Left kidney (tissue), 8 donors: ENCODE measurements at places on chromosomes 4 and X. TPM values are rescaled to one million over a fixed set of nuclear protein-coding genes. Genes with fewer than 3 reads are reported as not detected.

The MAGEA9 gene
- not detected for polyA plus RNA-seq

The NKRF gene
- polyA plus RNA-seq = 16.6 TPM

The GYPE gene
- 4.2 TPM for polyA plus RNA-seq

The PABPC1L2B gene
- polyA plus RNA-seq = not detected

The HMGN5 gene
- polyA plus RNA-seq = 52.8 TPM

The DDX60 gene
- 12.8 TPM for polyA plus RNA-seq

The LARP7 gene
- 124 TPM for polyA plus RNA-seq

The PNPLA4 gene
- polyA plus RNA-seq = 25.2 TPM

The ZNF718 gene
- polyA plus RNA-seq = 18.3 TPM

The PHEX gene
- 0.38 TPM for polyA plus RNA-seq

GRCh38 chrX:152913346-152913745, 15.5 kb downstream of the ZNF185 start:
- no peak for DNase-seq

GRCh38 chrX:122087341-122087740, 1039.9 kb downstream of the GLUD2 start:
- DNase-seq = peak; percentile 2

DNA sequence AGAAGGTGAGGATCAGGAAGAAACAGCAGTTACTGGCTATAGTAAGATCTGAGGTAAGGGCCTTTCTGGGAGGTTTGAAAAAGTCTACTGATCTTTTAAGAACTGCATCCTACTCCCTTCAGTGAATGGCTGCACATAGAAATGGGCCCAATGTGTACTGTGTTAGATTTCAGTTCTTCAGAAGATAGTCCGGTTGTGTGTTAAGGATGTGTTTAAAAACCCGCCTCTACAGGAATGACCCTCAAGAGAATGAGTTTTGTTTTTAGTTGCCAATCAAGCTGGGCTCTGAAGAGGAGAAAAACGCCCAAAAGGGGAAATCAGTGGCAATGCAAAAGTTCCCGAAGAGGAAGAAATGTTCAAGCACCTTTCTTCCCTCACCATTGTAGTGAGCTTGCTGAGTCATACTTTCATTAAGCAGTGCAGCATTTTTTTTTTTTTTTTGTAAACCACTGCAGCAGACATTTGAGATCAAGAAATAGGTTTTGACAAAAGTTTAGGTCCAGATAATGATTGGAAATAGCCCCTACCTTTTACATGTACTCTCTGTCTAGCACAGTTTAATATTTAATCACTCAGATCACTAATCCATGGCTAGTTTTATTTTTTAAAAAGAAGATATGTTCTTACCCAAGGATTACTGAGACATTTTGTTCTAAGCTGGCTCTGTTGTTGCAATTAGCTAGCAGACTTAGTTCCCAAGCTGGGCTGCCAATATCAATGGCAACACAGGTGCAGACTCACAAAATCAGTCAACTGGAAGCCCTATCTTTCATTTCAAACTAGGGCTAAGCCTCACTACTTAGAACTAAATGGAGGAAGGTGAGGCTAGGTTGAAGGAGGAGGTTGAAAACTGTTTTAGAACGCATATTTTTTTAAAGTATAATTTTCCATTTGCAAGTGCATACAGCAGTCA, 7.0 kb upstream of the TRPC5OS start:
- peak; percentile 3 for DNase-seq

DNA sequence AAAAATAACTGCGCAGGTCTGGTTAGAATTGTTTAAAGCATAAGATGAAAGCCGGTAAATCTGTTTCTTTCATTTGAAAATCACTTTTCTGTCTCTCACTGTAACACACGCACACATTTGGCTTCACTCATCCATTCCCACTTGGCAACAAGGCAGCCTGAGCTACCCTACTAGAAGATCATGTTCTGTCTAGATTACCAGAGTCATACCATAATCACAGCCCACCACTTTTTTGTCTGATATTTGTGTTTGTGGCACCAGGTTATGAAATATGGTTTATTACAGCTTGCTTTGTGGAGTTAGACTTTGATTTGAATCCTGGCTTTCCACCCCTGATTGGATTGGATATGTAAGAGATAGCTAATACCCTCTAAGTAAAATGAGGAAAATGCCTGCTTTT, 2.2 kb downstream of the USO1 start:
- no peak for DNase-seq

- DNase-seq = no peak
Observed at GRCh38 chr4:3775005-3775404, 8.8 kb downstream of the ADRA2C start.

DNA sequence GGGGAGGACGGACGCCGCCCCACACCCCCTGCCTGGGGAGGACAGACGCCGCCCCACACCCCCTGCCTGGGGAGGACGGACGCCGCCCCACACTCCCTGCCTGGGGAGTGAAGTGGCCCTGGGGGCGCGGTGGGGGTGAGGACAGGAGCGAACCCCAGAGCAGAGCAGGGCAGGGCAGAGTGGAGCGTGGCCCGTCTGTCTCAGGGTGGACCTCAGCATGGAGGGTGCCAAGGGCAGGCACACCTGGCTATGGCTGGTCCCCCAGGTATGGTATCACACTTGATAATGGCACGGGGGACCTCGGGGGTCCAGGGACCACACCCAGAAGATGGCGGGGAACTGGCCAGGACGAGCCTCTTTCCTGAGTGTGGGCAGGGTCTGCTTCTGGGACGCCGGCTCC, 9.6 kb downstream of the LRPAP1 start:
- DNase-seq = no peak

- DNase-seq = no peak
Observed at GRCh38 chrX:43505769-43506168, 150.3 kb upstream of the MAOA start.

GRCh38 chr4:25628451-25628850, 27.2 kb upstream of the SLC34A2 start:
- DNase-seq = no peak

DNA sequence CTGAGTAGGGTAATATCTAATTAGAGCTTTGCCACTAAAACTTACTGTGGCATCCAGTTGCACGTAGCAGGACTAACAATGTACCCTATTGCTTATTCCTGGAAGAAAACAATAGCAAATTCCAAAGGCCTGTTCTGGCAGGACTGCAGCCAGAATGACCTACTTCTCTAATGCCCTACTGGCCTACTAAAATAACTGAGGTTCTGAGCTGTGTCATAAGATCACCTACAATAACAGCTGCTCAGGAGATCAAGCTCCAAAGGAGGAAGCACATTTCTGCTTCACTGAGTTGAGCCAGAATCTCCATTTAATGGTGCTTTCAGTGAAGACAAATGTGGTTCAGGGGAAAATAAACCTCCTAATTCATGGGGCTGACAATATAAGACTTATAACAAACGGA, 42.2 kb upstream of the CXCL8 start:
- peak; percentile 61 for DNase-seq

DNA sequence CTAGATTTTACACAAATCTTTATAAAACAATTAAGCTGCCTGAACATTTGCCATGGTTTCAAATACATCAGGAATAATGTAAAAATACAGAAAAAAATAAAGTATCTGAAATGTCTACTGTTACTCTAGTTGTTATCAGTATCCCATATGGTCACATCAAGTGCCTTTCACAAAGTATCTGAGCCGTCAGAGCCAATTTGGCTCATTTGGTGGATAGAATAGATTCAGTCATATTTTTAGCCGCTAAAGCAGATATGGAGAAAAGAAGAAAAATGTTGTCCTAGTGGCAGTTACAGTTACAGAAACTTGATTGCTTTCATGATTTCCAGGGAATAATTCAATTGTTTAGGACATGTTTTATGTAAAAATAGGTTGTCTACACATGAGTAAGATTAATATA, 641.1 kb downstream of the RAPGEF2 start:
- no peak for DNase-seq

GRCh38 chr4:112299721-112300120, 2.6 kb downstream of the ALPK1 start:
- DNase-seq = no peak

- DNase-seq = no peak
Observed at GRCh38 chrX:112941209-112941837, 100.7 kb upstream of the AMOT start.

DNA sequence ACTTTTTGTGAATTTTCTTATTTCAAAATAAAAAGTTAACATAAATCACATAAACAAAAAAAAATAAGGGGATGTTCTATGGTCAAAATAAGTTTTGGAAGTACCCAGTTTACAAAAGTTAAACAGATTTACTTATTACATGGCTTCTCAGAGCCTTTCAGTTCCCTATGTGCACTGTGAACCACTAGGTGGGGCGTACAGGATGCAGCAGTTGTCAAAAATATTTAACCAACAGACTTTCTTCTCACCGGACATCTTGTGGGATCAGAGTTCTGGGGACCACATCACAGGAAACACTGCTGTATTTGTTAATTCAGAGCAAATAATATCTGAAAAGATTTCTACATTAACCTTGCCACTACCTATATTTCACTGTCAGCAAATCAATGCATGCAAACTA, 74.1 kb downstream of the SMARCA1 start:
- no peak for DNase-seq

- DNase-seq = no peak
Observed at GRCh38 chr4:83989835-83990234, 453.9 kb downstream of the GPAT3 start.

DNA sequence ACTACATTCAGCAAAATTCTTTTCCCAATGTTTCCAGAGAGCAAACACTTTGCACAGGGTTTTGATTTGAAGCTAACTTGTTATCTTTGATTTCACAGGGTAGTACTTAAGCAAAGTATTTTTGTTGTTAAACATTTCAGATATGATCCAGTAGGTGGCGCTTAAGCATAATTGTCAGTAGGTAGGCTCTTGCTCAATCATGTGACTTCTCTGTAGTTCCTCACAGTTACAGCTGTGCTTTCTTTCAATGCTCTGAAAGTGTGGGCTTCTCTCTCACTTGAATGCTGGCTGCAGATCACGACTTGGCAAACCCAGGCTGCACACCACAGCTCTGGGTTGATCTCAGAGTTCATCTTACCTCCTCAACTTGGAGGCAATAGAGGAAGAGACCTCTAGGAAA, 1016.5 kb downstream of the SH3BGRL start:
- peak; percentile 0 for DNase-seq

DNA sequence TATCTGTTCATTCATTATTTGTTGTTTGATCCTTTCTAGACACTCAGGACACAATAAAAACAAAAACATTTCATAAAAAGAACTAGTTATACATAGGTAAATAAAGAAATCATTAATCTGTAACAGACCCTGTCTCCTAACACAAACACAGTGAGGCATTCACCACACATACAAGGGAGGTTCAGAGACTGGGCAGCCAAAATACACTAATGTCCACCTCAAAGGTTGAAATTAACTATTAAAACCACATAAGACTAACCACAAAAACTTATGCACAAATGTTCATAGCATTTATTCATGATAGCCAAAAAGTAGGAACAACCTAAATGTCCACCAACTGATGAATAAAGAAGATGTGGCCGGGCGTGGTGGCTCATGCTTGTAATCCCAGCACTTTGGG, 7.8 kb downstream of the PAPSS1 start:
- DNase-seq = no peak

- DNase-seq = no peak
Observed at GRCh38 chr4:155271557-155271956, 63.1 kb downstream of the NPY2R start.

DNA sequence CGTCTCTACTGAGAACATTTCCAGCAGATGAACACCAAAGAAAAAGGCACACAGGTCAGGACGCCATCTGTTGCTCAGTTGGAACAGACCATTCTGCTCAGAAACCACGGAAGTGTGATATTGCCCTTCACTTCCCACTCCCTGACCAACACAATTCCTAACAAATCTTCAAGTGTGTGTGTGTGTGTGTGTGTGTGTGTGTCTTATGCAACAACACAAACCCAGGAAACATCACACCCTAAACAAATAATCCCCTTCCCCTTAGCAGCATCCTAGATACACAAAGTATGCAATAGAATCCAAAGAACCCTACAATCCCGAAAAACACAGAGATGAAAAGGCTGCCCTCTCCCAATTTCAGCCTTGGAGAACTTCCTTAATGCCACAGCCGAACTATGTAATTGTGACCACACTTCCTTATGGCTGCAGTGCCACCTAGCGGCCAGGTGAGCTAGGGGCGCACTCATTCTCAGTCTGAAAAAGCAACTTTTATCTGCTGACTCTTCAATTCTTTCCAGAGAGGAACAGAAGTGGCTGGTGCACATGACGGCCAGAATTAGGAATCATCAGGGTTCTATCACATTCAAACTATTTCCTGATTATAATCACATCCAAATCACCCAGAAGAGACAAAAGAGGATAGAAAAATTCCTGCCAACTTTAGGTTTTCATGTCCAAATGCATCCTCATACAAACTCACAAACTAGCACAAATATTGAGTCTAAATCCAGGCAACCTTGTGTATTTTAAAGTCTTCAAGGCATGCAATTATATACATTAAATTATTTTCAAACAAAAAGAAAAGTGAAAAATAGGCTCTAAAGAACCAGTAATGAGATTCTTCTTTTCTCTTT, 164.9 kb downstream of the DHX15 start:
- DNase-seq = peak; percentile 78

- no peak for DNase-seq
Observed at GRCh38 chr4:178173771-178174170, 731.5 kb upstream of the AGA start.

DNA sequence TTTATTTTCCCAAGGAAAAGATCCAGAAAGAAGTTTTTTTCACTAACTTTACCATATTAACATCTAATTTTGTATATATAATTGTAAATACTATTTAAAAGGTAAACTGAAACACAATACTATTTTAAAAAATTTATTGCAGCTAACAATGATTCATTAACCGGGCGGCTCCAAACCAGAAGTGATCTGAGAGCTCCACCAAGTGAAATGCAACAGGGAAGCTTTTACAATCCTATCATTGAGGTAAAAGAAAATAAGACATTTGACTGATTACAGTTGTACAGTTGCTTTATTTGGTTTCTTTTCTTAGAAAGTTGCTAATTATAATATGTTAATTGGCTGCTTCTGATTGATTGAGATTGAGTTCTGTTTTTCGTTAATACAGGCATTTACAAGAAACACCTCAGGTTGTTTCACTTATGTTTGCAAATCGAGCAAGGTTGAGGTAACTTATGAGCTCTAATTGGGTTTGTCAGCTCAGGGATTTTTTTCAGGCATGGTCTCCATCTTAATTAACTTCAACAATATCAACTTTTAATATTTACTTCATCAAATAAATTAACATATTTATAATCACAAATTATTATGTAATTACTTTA, 220.2 kb upstream of the UGT8 start:
- DNase-seq = no peak

DNA sequence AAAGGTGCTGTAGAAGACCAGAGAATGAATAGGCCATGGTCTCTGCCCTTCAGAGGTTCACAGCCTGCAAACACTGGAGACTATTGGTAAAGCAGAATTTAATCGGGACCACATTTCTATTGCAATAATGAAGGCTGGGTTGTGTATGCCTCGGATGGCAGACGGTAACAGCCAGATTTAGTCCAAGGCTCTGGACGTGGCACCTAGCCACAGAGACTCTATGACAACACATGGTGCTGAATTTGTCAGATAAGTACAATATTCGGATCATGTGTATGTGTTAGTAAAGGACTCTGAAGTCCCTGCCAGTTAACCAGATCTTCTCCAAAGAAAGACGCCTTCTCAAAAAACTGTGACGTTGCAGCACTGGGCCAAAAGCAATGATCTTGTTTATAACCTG, 129.0 kb downstream of the DCTD start:
- no peak for DNase-seq

- DNase-seq = peak; percentile 8
Observed at GRCh38 chrX:25721564-25721963, 416.6 kb upstream of the MAGEB18 start.

- DNase-seq = no peak
Observed at GRCh38 chr4:159434114-159434870, 331.4 kb downstream of the RAPGEF2 start.

GRCh38 chr4:83388313-83388676, 53.6 kb upstream of the HPSE start:
- no peak for DNase-seq

- no peak for DNase-seq
Observed at GRCh38 chr4:60506061-60506460, 694.1 kb upstream of the ADGRL3 start.
